ENCODE measurements at places on chromosomes 13 and 19.

DNA sequence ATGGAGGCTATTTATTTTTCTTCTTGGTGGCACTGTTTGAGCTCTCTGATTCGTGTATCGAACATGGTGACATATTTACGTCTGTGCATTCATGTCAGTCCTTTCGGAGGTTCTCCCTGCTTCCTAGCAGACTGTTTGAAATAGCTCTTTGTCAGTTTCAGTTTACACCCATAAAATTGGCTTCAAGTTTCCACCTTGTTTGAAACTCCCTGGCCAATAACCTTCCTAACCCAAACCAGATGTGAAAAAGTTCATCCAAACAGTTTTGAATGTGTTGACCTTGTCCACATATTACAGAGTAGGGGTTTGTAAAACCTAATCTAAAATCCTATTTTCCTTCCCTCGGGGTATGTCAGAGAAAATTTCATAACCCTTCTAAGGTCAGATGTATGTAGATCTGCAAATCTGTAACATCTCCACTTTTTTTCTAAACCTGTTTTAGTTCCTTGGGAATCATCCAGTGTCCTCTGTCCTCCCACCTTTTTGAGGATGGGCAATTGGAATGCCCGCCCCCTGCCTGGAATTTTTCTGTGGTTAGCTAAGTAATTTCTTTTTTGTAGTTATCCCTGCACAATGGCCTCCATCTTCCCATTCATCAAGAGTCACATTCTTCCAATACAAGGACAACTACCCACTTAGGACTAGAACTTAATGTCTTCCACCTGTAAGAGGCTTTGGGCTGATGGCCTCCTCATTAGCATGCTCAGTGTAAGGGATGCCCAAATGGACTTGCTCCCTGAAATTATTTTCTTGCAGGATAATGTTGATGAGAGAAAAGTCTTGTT is 499.8 kb downstream of the GPC6 start:
- DNase-seq: no peak

DNA sequence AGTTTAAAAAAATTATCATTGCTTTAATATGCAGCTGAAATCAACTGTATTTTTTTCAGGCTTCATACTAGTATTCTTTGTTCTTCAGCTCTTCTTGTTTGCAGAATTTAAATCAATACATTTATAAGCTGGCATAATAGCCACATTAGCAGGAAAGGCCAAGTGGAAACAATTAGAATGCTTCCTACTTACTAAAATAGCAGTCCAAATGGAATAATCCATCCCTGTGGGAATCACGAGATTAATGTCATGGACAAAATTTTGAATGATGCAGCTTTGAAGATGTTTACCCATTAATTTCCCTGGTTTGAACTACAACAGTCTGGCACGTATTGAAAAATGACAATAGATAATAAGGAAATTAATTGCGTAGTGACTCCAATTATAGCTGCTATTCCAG is 2650.8 kb downstream of the PCDH9 start:
- DNase-seq: no peak

- DNase-seq: no peak
Measured at GRCh38 chr19:48446579-48446978, 796 bp downstream of the GRWD1 start.

DNA sequence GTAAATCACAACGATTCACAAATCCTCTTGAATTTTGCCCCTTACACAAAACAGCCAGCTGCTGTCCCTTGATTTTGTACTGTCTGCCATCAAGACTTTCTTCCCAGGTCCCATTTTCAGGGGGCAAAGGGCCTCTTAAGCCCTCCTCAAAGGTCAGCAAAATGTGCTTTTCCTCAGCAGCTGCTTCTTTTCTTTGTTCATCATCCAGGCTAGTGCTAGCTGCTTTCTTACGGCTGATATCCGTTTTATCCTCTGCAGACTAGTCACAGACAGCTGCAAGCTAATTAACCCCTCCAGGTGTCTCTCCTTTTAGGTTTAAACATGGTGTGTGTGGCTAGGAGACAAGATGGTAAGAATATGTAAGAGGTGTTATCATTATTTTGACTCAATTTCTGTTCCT is 90.9 kb downstream of the NALCN start:
- no peak for DNase-seq

All from EH (cell line).